Thoracic aorta (tissue), 2 donors: ENCODE measurements at places on chromosomes 4 and X. TPM values are rescaled to one million over a fixed set of nuclear protein-coding genes. Genes with fewer than 3 reads are reported as not detected.

Gene BEX1
- total RNA-seq: 0.92 TPM

Gene NKX6-1
- 1.2 TPM for total RNA-seq

Gene FGF5
- total RNA-seq: not detected

Gene MAGEA4
- not detected for total RNA-seq

DNA sequence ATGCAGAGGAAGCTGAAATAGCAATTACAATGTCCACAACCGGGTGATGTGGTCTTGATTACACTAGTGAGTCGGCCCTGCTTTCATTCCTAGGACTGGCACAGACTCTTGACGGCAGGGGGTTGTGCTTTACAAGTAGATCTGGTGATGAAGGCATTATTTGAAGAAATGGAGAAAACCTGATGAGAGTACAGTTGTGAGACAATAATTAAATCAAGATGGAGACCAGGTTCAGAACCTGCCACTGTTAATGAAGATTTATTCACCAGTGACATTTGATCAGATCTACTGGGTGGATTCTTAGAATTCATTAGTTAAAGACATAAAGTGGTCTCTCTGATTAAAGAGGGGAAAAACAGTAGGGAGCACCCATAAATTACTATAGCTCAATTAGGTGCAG, 747.2 kb downstream of the STPG2 start:
- no peak for DNase-seq
- no peak overlapping the region for H3K4me3 ChIP-seq
- H3K27me3 ChIP-seq: no peaks in the 10 kb centered on the region
- H3K27ac ChIP-seq: no peak overlapping the region
- H3K36me3 ChIP-seq: no peaks in the 10 kb centered on the region
- H3K4me1 ChIP-seq: no peaks in the 10 kb centered on the region

DNA sequence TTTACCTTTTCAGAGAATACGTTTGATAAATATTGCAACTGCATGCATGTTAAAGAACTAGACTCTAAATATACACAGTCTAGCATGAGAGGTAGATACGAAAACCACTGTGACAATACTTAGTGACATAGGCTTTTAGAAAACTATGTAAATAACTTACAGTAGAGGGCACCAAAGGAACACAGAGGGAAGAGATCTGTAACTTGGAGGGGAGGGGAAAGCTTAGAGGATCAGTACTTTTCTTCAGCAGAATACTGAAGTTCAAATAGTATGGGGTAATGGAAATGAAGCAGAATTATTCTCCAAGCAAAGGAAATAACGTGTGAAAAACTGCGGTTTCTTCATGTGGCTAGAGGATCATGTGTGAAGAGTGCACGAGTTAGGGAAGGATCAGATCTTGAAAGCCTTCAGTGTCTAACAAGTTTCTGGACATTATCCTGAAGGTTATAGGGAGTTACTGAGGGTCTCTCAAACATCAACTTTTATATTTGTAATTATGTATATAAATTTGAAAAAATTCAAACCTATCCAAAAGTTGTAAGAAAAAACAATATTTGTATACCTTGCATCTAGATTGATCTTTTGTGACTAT, 264.3 kb downstream of the NPFFR2 start:
- H3K36me3 ChIP-seq: no peaks in the 10 kb centered on the region
- no peaks in the 10 kb centered on the region for H3K4me1 ChIP-seq
- H3K27me3 ChIP-seq: no peaks in the 10 kb centered on the region
- H3K4me3 ChIP-seq: no peak overlapping the region
- no peak for DNase-seq

DNA sequence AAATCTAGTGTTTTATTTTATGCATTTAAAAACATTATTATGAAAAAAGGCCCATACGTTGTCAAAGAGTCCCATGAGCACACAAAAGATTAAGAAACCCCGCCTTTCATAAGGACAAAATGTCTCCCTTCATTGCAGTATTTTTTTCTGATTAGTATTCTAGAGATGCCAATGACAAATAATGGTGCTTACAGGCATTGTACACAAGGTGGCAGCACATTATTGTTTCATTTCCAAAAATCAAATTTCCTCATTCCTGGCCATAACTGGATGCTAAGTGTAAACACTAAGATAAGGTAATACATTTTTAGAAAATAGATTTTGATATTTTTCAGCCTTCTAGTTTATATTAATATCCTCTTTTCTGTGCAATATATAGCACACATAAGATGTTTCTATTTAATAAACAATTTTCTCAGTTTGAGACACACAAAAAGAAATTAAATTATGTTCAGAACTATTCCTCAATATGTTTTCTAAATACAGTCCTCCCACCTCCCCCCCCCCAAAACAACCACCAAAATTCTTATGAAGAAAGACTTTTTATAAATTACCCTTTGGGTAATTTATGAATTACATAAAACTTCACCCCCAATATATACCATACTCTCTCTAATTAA, 47.7 kb downstream of the TIGD2 start:
- DNase-seq: no peak
- no peak overlapping the region for H3K27ac ChIP-seq
- H3K27me3 ChIP-seq: no peaks in the 10 kb centered on the region

GRCh38 chrX:129786210-129786651, 6.5 kb downstream of the SASH3 start:
- no peaks in the 10 kb centered on the region for H3K36me3 ChIP-seq
- H3K4me3 ChIP-seq: no peak overlapping the region
- no peak overlapping the region for H3K27ac ChIP-seq

DNA sequence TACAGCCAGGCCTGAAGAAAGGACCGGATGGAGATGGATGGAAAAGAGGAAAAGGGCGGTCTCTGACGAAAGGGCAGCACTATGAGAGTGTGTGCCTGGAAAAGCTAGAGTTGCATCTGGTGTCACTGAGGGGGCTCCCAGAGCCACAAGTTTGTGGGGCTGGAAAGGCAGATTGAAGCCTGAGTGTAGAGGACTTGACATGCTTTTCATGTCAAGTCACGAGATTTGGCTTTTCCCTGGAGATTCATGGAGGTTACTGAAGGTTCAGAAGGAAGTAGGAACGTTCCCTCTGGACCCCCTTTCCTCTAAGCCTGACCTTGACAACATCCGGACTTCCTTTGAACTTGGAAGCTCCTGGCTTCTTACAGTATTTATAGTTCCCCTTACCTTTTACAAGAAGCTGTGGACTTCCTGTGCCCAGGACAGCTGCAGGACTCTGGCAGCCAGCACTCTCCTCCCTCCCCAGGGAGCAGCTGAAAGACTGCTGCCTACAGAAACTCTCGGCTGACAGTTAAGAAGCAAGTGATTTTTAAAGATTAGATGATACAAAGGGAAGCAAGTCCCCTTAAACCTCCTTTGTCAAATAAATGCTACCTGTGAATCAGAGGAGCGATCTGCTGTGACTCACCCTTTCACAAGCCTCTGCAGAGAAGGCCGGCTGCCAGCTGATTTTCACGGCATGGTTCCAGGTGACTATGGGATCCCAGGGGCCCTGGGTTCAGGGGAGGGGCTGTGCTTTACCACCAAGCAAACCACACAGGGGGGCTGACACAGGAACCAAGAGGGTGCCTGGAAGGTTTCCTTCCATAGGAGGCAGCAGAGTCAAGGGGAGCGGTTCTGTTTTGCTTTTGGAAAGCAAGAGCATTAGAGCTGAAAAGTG, 72.9 kb upstream of the STIM2 start:
- no peaks in the 10 kb centered on the region for H3K27me3 ChIP-seq
- H3K4me3 ChIP-seq: no peak overlapping the region
- H3K27ac ChIP-seq: no peak overlapping the region
- DNase-seq: no peak
- H3K36me3 ChIP-seq: no peaks in the 10 kb centered on the region

- H3K36me3 ChIP-seq: no peaks in the 10 kb centered on the region
- H3K27ac ChIP-seq: peak overlapping the region; percentile 70
- DNase-seq: peak; percentile 17
- peaks cover 39% of the 10 kb centered on the region for H3K4me1 ChIP-seq
- H3K27me3 ChIP-seq: no peaks in the 10 kb centered on the region
- peak overlapping the region; percentile 37 for H3K4me3 ChIP-seq
Measured at GRCh38 chr4:84938316-84938715, 28.2 kb downstream of the WDFY3 start.

DNA sequence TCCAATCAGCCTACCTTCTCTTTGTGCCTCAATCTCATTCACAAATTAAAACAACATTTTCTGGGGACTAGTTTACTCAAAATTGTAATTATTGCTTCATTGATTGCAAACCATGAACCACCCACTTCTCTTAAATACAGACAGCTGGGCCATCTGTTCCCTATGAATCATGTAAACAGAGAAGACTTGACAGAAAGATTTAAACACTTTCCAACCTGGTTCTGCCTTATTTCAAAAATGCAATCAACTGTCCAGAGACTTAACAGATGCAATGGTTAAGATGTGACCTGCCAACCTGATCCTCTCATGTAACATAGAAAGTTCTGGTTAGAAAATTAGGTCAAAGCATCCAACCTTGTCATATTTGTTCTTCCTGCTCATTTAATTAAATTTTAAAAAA, 20.8 kb upstream of the SERTM2 start:
- H3K27ac ChIP-seq: no peak overlapping the region
- no peaks in the 10 kb centered on the region for H3K4me1 ChIP-seq
- DNase-seq: no peak
- no peak overlapping the region for H3K4me3 ChIP-seq

DNA sequence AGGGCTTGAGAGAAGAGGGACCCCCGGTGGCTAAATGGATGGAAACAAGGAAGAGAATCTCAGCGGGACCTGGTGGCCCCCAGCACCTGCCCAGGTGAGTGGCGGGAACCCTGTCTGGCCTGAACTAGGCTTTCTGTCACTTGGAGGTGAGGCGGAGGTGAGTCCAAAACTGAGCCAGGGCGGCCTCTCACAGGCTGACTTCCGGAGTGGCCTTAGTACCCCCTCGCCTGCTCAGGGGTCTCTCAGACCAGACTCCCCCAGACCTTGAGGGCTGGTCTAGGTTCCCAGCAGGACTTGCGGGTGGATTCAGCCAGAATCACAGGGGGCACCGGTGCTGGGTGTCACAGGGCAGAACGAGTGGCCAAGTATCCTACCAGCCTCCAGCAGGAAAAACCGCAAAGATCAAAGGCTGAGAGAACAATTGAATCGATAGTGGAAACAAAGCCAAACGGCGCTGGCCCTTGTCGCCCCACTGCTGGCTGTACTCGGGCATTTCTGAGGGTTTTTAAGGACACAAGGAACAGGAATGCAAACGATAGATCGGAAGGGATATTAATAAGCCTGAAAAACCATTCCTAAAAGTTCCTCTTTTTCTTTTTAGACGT, 67.8 kb downstream of the WFS1 start:
- no peak for DNase-seq
- no peaks in the 10 kb centered on the region for H3K4me1 ChIP-seq
- H3K27ac ChIP-seq: no peak overlapping the region
- H3K36me3 ChIP-seq: no peaks in the 10 kb centered on the region
- H3K4me3 ChIP-seq: no peak overlapping the region

GRCh38 chr4:82839624-82840023, 41.0 kb upstream of the SCD5 start:
- no peak overlapping the region for H3K27ac ChIP-seq
- H3K4me3 ChIP-seq: no peak overlapping the region
- H3K27me3 ChIP-seq: no peaks in the 10 kb centered on the region
